ENCODE measurements at places on chromosomes 1 and 21.

GRCh38 chr1:54016343-54017282 lies 1.4 kb downstream of the LDLRAD1 start:
- no peak for DNase-seq

GRCh38 chr1:243946946-243947345 lies 96.9 kb upstream of the AKT3 start:
- DNase-seq = no peak

DNA sequence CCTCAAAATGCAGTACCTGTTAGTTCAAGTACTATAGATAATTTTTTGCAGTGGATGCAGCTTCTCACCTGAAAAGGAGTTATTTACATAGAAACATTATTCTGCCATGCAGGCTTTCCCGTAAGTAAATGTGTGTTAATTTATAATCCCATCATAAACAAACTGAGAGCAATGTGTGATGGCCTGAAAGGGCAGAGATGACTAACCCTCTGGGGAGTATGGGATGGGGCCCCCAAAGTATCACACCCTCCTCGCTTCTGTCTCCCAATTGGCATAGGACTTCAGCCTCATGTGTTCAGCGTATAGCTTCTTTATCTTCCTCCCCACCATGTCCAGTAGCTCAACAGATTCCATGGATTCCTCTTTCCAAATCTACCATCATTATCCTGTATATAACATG lies 7.6 kb downstream of the HMGCL start:
- no peak for DNase-seq

DNA sequence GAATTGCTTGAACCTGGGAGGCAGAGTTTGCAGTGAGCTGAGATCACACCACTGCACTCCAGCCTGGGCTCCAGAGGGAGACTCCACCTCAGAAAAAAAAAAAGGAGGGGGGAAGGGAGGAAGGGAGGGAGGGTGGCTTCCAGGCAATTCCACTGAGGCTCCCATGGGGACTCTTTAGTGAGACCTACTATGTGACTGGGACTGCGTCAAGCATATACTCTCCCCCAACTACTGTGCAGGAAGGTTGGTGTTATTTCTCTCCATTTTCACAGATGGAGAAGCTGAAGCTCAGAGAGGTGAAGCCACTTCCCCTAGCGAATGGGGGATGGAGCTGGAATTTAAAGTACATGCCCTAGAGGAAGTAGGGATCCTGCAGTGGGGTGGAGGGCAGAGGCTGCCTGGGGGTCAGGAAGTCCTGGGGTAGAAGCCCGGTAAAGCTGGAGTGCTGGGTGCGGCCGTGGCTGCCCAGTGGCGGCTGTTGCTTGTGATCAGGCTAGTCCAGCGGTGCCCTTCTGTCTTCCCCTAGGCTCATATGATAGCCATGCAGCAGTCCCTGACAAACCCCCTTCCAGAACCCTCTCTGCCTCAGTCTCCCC lies 40.3 kb downstream of the RAP1GAP start:
- no peak for DNase-seq

- no peak for DNase-seq
Measured at GRCh38 chr1:201022820-201023516, 546 bp downstream of the KIF21B start.

- DNase-seq = no peak
Measured at GRCh38 chr1:167258858-167259257, 38.2 kb downstream of the POU2F1 start.

- no peak for DNase-seq
Measured at GRCh38 chr1:1763657-1764621, 14.3 kb downstream of the NADK start.

DNA sequence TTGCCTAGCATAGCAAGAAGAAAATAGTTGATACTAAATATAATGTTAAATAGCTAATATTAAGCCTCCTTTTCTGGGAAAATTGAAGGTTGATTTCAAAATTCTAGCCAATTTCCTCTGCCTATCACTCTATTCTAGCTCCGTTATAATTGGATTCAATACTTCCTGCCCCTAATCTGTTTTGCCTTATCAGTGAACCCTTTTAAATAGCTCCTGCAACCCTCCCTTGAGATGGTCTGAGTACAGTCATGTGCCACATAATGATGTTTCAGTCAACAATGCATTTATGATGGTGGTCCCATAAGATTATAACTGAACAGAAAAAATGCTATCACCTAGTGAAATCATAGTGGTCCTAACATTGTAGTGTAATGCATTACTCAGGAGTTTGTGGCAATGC lies 79.7 kb upstream of the PBX1 start:
- no peak for DNase-seq

GRCh38 chr1:40736085-40736531 lies 44.6 kb downstream of the NFYC start:
- no peak for DNase-seq

DNA sequence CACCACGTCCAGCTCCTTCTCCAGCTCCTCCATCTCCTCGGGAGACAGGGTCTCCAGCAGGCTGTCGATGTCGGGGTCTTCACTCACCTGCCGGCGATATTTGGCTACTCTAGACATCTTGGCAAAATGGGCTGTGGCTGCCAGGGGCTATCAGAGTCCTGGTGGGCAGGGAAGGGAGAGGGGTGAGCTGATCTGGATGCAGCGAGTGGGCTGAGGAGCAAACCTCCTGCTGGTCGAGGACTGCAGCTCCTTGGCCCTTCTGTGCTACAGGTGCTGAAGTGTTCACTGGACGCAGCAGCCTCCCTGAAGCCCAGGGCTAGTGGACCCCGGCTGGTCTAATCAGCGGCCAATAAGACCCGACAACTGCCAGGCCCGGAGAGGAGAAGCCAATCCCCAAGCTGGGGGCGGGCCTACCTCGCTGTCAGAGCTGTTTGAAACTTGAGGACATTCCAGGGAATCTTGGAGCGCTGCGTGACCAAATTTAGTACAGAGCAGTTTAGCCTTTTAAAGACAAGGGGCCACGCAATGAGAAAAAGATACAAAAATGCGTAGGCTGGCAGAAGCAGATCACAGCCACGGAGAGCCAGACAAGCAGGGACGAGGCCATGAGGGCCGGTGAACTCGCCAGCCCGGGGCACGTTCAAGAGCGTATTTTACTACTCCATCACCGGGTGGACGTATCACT lies at the start of gene LMOD1:
LMOD1 (minus strand) TSS at position 325 of the 685 bp plus-strand sequence; CDS start at position 117, 208 bp downstream.
- DNase-seq = no peak

- DNase-seq = no peak
Measured at GRCh38 chr1:173017792-173018191, 32.9 kb downstream of the TNFSF18 start.

- DNase-seq = no peak
Measured at GRCh38 chr1:155184835-155185782, 11.5 kb downstream of the TRIM46 start.

DNA sequence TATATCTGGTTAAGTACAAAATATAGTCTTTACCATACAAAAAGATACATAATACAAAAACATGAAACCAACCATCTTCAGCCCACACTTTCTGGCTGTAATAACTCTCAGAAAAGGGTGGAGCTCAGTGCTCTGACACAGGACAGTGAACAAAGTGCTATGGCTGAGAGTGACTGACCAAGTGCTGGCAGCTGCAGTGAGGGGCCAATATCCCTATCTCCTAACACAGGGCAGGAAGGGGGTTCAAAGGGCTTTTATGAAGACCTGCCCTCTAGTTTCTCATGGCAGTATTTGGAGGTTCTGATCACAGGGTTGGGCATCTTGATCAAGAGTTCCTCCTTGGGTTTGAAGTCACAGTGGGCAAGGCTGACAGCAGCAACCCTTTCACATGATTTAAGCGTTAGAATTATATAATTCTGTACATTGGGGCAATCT lies 3.9 kb downstream of the TXNIP start:
- DNase-seq = no peak

DNA sequence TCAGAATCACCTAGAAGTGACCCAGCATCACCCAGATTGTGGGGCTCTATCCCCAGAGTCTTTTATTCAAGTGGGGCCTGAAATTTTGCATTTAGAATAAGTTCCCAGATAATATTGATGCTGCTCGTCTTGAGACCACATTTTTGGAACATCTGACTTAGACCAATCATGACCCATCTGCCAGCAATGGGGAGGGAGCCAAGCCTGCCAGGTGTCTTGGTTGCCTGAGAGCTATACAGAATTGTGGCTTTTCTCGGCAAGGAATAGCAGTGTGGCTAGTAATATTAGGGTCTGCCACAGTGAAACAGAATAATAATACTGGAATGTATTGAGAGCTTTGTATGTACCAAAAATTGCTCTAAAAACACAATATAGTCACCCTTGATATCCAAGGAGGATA lies 31.1 kb upstream of the RGS8 start:
- DNase-seq = no peak

DNA sequence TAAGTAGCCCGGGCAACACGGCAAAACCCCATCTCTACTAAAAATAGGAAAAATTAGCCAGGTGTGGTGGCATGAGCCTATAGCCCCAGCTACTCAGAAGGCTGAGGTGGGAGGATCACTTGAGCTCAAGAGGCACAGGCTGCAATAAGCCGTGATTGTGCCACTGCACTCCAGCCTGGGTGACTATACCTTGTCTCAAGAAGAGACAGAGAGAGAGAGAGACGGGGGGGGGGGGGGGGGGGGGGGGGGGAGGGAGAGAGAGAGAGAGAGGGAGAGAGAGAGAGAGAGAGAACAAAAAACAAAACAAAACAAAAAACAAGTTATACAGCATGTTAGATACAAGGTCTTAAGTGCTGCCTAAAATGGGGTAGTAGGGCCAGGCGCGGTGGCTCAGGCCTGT lies 77.8 kb upstream of the ZNF281 start:
- no peak for DNase-seq

GRCh38 chr1:44693159-44693558 lies 18.6 kb downstream of the ARMH1 start:
- no peak for DNase-seq

GRCh38 chr1:85146972-85147359 lies 53.9 kb downstream of the SYDE2 start:
- no peak for DNase-seq

DNA sequence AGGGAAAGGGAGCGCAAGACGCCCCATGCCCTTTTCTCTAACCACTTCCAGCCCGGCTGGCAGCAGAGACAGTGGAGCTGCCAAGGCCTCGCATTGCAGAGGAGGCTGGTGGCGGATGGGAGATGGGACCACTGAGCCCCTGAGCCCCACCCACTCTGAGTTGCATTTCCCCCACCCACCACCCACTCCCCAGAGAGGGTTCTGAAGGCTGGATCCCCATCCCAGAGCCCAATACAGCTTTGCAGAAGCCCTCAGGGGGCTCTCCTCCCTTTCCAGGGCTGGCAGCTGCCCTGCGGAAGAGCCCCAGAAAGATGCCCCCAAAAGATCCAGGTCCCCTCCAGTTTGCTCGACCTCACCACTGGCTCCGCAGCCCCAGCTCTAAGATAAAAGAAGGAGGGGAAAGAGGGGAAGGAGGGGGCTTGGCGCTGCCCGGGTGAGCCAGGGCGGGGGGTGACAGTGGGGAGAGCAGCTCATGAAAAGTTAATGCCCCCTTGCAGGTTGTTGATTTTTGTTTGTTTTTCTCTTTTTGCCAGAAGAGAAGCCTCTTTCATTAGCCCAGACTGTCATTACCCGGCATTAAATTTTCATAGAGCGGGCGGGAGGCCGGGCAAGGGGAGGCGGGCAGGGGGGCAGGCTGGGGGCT lies 38.4 kb upstream of the CASZ1 start:
- DNase-seq = no peak

- DNase-seq = no peak
Measured at GRCh38 chr1:32204943-32205361, 519 bp upstream of the IQCC start.

GRCh38 chr21:37863842-37864241 lies 52.4 kb downstream of the KCNJ6 start:
- DNase-seq = no peak

- no peak for DNase-seq
Measured at GRCh38 chr21:44255511-44255981, 6.2 kb downstream of the DNMT3L start.

- no peak for DNase-seq
Measured at GRCh38 chr1:40898431-40898901, 36.3 kb upstream of the CITED4 start.

DNA sequence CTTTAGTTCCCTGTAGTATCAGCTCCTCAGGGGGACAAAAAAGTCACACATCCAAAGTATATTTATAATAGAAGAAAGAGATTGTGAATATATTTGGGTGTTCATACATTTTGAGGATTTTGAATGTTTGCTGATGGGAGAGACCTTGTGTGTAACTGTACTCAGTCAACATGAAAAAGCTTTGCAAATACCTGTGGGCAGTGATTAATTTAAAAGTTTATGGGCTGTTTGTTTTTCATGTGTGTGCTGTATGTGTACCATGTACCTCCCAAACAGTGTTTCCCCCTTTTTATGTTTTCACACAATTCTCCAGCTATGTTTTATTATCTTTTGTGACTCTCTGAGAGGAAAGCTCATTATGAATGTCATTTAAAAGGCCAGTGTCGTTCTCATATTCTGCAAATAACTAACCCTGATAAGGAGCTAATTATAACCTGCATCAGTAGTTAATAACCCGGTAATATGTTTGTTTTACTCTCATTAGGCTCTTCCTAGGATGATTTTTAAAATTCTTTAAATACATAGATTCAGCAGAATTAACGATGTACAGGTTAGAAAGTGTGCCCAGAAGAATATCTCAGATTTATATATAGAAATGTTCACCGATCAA lies 271.5 kb downstream of the NFIA start:
- DNase-seq = no peak

GRCh38 chr1:147547065-147547464 lies 5.8 kb downstream of the BCL9 start:
- no peak for DNase-seq

DNA sequence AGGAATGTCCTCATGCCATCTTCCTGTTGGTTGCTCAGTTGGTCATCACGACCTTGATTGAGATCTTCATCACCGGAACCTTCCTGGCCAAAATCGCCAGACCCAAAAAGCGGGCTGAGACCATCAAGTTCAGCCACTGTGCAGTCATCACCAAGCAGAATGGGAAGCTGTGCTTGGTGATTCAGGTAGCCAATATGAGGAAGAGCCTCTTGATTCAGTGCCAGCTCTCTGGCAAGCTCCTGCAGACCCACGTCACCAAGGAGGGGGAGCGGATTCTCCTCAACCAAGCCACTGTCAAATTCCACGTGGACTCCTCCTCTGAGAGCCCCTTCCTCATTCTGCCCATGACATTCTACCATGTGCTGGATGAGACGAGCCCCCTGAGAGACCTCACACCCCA lies 42.9 kb downstream of the KCNJ15 start:
- no peak for DNase-seq

DNA sequence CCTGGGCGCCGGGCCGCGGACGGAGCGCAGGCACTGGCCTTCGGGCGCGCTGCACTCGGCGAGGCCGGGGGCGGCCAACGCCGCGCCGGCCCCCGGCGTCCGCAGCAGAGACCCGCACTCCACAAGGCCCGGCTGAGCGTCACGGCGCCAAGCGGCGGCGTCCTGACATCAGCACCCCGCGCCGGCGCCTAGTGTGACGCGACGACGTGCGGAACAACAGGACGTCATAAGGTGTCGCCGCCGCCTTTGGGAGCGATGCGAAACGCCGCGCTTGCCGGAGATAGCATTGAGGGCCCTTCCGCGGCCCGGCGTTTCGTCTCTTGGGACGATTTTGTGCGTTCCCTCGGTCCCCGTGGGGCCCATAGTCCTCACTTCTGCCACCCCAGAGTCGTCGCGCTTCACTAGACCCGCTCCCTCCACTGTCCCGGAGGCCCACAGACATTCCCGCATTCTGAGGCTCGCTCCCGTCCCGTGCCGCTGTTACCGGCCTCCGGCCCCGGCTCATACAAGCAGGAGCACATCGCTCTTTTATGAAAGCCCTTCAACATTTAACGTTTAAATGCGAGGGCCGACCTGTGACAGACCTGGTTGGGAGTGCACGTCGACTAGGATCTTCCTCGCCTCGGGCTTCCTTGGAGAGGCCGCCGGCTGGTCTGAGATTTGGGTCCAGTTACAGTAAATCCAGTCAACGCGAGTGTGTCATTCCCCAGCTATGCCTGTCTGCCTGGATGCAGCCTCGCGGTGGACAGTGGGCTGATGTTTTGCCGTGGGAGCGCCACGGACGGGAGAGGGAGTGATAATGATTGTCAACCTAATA lies at the start of gene SSU72:
SSU72 (minus strand) TSS at position 143 of the 817 bp plus-strand sequence. CDS start 306 bp downstream, outside the sequence.
- DNase-seq = peak; percentile 70

All from bone marrow (tissue), 2 donors.